ENCODE measurements at places on chromosomes 4 and X.

DNA sequence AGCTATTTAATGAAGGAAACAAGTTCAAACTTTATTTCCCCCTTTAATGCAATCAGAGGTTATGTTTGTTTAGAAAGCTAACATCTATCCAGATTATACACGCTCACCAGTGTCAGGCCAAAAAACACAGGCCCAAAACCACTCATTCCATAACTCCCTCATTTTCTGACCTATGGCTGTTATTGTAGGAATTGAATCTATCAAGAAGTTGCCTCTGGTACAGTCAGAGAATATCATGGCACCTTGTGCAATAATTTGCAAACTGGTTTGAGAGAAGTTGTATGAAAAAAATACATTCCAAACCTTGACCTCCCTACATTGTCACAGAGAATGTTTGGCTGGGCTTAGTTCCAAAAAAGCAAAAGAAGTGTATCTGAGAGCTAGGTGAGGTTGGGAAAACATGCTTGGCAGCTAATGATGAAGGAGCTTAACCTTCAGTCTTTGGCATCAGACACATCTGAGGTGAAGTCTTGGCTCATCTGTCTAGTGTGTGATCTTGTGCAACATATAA, 591.0 kb downstream of the ANKRD50 start:
- DNase-seq: no peak

DNA sequence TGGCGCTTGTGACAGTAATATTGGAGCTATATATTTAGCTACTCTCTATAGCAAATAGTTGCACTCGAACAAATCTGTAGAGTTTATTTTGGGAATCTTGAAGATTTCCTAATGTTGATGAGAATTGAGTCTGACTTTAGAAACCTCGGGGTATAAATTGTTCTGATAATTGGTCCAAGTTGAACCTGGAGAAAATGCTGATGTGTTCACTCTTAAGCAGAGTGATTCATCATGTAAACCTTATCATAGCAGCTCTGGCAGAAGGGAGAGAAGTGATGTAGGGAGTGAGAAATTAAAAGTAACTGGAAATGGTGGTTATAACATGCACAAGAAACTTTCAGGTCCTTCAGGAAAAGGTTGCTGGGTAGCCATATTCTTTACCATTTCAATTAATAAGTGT, 16.4 kb upstream of the SLC4A4 start:
- DNase-seq: no peak

GRCh38 chrX:110133735-110134370, 130.9 kb downstream of the TMEM164 start:
- no peak for DNase-seq

- no peak for DNase-seq
Measured at GRCh38 chr4:89482251-89482650, 174.7 kb upstream of the GPRIN3 start.

GRCh38 chrX:19358521-19358920, 14.8 kb downstream of the PDHA1 start:
- no peak for DNase-seq
